GM03348 (cell line): ENCODE measurements at places on chromosomes 1 and 21.

DNA sequence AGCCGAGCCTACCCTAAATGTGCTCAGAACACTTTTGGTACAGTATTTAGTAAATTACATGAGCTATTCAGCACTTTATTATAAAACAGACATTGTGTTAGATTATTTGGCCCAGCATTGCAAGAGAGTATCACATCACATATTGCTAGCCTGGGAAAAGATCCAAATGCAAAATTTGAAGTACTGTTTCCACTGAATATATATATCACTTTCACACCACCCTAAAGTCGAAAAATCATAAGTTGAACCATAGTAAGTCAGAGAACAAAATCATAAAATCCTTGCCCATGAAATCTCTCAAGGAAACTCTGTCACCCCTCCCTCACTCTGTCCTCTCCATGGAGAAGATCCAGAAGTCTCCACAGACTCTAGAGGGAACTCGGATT, 33.1 kb downstream of the RGS8 start:
- no peak for DNase-seq

- no peak for DNase-seq
These were observed 147.9 kb downstream of the RASAL2 start for GRCh38 chr1:178241837-178242236.

DNA sequence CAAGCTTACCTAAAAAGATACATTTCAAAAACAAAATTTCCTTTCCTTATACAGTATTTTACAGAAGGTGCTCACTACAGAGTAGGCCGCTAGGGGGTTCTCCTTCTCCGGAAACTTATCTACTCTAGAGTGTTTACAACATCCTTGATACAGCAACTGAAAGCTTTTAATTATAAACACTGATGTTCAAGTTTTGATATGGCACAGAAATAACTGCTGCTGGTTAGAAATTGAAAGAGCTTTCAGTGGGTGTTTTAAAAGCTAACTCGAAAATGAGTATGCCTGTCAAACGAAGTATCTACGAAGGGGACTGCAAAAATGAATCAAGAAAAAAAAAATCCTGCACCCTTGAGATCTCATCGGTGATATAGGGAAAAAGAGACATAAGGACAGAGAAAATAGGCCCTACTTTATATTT, 1.0 kb downstream of the YOD1 start:
- DNase-seq: peak; percentile 51

GRCh38 chr1:86194491-86195034, 38.0 kb upstream of the COL24A1 start:
- no peak for DNase-seq

DNA sequence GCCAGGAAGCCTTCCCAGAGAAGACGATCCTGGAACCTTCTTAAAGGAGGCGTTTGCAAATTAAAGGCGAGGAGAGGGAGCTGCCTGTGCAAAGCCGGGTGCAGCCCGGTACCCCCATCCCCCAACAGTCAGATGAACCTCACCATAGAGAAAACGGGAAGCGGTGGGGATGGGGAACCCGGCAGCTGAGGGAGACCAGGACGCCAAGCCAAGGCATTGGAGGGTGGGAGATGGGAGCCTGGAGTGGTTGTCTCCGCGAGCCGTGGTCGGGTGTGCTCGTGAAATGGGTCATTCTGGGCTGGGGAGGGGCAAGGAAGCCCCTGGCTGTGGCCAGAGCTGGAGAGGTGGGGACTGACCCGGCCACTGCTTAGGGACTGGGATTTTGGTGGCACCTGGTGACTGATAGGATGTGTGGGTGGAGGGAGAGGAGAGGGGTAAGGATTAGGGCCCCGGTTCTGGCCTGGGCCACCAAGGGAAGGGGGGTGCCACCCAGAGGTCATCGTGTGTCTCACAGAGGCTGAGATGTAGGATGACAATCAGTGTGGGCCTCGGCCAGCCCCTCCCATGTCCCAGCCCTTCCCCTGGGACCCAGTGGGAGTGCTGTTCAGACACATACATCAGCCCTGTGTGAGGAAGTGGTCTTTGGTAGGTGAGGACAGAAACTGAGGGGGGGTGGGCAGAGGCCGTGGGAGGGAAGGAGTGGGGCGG, 676 bp upstream of the PADI2 start:
- DNase-seq: no peak

DNA sequence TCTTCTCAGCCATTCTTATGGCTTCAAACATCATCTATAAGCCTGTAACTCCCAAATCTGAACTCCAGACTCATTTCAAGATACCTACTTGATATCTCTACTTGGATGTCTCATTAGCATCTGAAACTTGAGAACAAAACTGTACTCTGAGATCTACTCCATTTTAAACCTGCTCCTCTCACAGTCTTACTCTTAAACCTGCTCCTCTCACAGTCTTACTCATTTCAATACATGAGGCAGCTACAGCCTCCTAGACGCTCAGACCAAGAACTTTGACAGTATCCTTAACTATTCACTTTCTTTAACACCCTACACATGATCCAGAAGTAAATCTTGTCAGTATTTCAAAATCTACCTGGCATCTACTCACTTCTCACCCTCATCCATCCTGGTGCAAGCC, 54.3 kb downstream of the NBPF6 start:
- DNase-seq: no peak

- no peak for DNase-seq
These were observed 141.7 kb upstream of the NRIP1 start for GRCh38 chr21:15206514-15206913.

GRCh38 chr1:211829343-211830054, 1.1 kb downstream of the LPGAT1 start:
- peak; percentile 49 for DNase-seq

DNA sequence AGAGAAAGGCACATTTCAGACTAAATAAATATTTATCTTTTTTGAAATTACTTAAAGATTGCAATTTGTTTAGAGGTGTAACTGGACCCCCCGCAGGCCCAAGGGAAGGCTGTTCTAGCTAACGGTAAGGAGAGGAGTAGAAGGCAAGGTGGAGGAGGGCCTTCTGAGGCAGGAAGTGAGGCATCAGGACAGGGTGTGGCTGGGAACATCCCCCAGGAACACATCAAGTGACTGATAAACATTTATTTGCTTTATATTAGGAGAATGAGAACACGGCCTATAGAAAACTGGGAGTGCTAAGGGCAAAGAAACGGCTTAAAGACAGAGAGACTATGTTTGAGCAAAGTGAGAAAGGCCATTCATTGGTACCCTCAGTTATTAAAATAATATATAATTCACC, 23.2 kb downstream of the HIVEP3 start:
- DNase-seq: no peak

DNA sequence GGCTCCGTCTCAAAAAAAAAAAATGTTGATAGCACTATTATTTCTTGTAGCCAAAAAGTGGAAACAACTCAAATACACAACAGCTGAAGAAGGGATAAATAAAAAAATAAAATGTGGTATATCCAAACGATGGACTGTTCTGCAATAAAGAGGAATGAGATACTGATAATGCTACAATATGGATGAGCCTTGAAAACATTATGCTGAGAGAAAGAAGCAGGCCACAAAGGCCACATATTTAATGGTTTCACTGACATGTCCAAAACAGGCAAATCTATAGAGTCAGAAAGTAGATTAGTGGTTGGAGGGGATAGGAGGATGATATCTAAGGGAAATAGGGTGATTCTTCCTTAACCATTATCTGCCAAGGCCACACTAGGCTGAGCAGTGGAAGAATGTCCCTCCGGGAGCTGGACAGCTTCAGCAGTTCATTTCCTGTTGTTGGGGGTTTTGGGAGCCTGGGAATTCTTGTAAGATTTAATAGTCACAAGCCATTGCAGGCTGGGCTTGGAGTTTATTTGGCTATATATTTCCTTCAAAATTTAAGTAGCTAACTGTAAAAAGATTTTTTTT, 53.5 kb downstream of the ST3GAL3 start:
- DNase-seq: no peak

DNA sequence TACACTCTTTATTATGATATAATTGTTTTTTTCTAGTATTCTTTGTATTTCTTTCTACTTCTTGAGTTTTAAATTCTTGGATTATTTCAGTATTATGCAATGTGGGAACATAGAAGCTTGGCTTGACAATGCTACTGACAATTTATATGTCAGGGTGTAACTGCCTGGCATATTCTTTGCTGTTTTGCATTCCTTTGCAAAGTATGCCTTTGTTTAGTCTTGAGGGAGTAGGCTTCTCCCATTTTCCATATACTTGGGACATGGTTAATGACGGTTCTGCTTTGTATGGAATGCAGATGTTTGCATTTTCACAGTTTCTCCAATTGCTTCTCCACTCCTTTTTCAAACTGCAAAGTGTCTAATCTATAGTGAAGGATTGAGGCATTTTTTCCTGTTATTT, 109.8 kb downstream of the HMCN1 start:
- peak; percentile 37 for DNase-seq

GRCh38 chr21:38561613-38562581, 63.6 kb upstream of the ERG start:
- DNase-seq: no peak

DNA sequence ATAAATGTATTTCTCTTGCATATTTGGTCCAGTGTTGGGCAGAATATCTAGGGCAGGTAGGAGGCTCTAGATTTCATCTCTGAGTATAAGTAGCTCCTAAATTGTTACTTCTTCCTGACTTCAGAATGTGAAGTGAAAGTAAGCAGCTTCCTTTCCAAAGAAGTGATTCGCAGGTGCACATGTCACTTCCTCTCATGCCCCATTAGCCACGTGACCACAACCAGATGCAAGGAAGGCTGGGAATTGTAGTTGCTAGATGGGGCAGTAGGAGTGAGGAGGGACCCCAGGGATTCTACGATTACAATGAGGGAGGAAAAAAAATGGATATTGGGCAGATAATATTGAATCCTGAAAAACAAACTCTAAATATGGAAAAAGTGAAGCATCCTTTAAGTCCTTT, 113.2 kb upstream of the CYYR1 start:
- DNase-seq: peak; percentile 5

DNA sequence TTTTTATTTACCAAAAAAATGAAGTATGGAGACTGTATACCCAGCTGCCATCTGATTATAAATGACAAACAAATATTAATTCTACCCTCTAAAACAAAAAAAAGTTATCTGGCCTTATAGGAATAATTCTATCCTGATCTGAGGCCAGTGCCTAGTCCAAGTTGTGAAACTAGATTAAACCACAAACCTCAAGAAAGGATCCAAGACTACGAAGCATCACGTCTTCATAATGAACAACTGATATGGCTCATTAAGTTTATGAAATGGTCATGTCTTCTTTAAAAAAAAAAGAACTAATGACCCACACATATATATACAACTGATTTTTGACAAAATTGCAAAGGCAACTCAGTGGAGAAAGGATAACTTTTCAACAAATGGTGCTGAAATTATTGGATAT, 32.4 kb upstream of the CTTNBP2NL start:
- DNase-seq: no peak

DNA sequence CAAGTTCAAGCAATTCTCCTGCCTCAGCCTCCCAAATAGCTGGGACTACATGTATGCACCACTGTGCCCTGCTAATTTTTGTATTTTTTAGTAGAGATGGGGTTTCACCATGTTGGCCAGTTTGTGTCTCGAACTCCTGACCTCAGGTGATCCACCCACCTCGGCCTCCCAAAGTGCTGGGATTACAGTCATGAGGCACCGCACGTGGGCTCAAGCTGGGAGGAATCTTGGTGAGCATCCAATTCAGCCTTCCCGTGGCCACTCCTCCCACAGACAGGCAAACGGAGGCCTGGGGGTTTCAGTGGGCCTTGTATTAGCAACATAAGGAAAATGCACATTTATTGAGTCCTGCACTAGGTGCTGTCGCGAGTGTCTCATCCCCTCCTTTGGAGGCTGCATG, 24.5 kb upstream of the VWA5B1 start:
- DNase-seq: no peak

DNA sequence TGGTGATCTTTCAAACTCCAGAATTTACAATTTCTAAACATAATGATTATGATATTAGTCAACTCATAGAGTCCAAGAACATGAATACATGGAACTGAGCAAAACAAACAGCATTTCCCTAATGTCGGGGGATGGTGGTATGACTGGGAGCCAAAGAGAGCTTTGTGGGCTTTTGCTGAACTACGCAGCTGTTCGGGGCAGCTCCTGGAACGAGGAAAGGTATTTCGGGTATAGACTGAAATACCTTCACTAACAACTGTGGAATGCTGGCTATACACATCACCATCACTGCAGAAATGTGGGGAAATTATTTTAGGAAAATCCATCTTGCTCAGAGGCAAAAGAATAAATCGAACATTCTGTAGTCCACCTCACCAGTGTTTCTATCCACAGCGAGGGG, 30.2 kb upstream of the VPS26C start:
- no peak for DNase-seq

- DNase-seq: no peak
These were observed 72.7 kb upstream of the F3 start for GRCh38 chr1:94614168-94614815.

DNA sequence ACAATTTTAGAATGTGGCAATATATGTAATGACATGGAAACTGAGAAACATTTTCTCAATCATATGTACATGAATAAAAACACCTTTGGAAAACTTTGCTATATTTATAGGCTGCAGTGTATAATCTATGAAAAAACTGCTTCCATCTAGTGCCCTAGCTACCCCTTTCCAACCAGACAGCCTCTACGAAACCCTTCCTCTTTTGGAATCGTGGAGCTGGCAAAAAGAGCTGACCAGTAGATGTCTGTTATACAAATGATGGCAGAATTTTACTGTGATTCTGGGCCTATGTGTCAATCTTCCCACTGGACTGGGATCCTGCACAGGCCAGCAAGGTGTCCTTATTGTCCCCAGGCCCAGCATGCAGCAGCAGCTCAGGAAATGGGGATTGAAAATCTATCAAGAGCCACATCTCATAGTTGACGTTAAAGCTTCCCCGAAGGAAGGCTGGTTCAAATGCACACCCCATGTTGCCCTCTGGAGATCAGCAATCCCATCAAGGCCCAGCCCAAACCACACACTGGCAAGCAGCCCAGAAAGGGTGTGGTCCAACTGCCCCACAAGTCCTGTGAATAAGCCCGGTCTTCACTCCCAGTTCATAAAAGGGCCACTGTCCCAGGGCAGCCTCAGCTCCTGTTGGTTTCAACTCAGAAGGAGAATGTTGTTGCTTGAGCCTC, 8.8 kb upstream of the FAM20B start:
- DNase-seq: peak; percentile 89

DNA sequence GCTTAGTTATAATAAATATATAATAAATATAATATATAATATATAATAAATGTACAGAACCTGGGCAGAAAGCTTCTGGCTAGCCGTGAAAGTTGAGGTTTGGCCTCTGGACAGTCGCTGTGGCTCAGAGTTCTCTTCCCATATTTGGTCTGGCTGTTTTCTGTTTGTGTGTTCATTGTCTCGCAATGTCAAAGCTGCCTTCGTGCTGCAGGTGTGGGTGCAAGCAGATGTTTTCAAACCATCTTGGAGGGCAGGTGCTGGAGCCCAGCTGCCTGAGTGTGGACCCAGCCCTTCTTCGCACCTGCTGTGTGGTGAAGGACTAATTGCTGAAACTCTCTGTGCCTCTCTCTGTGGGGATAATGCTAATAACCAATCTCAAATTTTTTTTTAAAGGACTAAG, 3.6 kb upstream of the CSTB start:
- DNase-seq: no peak

GRCh38 chr1:220922951-220923350, 43.7 kb downstream of the HLX start:
- no peak for DNase-seq

GRCh38 chr1:222387007-222387814, 160.7 kb downstream of the HHIPL2 start:
- no peak for DNase-seq

GRCh38 chr1:210787800-210788199, 346.1 kb downstream of the KCNH1 start:
- DNase-seq: no peak

GRCh38 chr1:41476807-41477361, 7.6 kb downstream of the EDN2 start:
- DNase-seq: no peak

- DNase-seq: no peak
These were observed 250.1 kb downstream of the KAZN start for GRCh38 chr1:14848625-14849024.

- DNase-seq: no peak
These were observed 5.9 kb upstream of the PRXL2B start for GRCh38 chr1:2580691-2581090.
